MM.1S (cell line): ENCODE measurements at places on chromosomes 11 and 22.

DNA sequence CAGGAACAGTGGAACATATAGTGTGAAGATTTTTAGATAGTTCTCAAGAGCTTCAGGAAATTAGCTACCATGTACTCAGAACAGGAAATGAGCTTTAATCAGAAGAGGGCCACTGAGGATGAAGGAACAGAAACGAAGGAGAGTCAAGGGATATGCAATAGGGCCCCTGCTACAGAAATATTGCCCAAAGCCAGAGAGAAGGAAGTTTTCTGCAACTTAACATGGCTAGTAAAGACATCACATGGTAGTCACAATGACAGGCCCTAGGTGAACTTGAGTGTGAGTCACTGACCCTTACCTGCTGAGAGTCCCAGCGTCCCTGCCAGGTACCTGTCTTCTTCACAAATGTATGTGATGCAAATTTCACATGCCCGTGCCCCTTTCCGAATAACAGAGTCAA lies 25.2 kb upstream of the CARD16 start:
- DNase-seq = no peak

DNA sequence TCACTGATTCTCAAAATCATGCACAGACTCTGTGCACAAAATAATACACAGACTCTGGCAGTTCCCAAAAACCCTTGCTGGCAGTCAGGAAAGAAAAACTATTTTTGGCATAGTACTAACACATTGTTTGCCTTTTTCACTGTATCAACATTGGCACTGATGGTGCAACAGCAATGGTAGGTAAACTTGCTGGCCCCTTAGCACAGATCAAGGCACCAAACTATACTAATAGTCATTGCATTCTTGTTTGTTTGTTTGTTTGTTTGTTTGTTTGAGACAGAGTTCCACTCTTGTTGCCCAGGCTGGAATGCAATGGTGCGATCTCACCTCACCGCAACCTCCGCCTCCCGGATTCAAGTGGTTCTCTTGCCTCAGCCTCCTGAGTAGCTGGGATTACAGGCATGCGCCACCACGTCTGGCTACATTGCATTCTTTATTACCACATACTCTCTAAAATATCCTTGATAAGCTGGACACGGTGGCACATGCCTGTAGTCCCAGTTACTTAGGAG lies 81.0 kb upstream of the SLC6A5 start:
- no peak for DNase-seq

GRCh38 chr11:45323601-45324249 lies 37.6 kb upstream of the SYT13 start:
- DNase-seq = no peak

DNA sequence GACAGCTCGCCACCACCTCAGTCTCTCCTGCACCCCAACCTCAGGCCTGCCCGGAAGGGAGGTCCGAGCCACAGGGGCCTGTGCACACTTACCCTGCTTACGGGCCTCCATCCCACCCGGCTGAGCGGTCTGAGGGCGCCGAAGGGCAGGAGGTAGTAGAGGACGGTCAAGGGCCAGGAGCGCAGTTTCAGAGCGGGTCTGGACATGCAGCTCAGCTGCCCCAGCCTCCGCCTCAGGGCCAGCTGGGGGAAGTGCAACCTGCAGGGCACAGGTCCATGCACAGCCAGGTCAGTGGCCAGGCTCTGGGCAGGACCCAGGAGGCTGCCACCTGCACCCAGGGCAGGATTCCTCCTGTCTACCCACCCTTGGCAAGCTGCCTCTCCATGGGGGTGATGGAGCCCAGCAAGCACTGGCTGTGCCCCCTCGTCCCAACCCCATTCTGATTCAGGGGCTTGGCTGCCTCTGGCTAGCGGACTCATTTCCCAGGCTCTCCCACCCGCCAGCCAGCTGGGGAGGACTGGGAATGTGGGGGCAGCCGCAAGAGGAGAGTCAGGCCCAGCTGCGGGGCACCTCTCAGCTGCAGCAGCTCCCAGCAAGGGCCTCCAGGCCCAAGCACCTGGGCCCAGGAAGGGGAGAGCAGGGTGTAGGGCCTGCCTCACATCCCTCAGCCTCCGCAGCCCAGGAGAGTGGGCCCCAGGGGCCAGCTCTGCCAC lies 38.3 kb downstream of the PISD start:
- DNase-seq = no peak

DNA sequence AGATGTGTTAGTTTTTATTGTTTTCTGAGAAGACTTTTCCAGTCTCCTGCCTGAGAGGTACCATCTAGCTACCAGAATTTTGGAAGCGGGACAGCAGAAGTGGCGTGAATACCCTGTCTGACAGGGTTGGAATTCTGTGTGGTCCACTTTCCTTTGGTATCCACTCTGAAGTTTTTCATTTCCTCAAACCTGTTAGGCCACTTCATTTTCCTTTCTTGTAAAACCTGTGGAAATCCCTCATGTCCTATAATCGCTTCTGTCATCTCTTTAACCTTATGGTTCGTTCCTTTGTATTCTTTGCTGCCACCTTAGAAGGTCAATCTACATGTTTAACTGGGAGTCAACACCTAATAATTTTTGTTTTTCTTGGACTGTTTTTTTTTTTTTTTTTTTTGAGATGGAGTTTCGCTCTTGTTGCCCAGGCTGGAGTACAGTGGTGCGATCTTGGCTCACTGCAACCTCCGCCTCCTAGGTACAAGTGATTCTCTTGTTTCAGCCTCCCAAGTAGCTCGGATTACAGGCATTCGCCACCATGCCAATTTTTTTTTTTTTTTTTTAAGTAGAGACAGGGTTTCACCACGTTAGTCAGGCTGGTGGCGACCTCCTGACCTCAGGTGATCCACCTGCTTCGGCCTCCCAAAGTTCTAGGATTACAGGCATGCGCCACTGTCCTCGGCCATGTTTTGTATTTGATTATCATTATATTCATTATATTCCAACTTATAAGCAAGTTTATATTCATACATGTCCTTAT lies 7.1 kb downstream of the SFI1 start:
- DNase-seq = no peak

GRCh38 chr11:134658481-134659225 lies 246.6 kb upstream of the B3GAT1 start:
- no peak for DNase-seq

DNA sequence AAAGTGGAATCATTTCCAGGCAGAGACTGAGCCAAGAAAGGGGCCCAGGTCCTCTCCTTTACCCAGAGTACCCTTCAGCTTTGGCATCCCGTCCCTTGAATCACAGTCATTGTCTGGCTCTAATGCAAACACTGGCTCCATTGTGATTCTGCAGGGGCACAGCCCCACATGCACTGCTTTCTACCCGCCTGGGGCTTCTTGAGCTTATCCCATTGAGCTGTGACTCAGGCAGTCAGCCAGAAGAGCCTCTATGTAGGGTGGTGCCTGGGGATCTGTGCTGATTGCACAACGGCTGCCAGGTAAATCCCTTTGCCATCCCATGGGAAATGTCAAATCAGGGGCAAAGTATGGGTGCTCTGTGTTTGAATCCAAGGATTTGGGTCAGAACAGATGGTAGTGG lies 88.9 kb downstream of the RASSF10 start:
- no peak for DNase-seq

- no peak for DNase-seq
Measured at GRCh38 chr22:31750365-31751284, 693 bp upstream of the PRR14L start.

DNA sequence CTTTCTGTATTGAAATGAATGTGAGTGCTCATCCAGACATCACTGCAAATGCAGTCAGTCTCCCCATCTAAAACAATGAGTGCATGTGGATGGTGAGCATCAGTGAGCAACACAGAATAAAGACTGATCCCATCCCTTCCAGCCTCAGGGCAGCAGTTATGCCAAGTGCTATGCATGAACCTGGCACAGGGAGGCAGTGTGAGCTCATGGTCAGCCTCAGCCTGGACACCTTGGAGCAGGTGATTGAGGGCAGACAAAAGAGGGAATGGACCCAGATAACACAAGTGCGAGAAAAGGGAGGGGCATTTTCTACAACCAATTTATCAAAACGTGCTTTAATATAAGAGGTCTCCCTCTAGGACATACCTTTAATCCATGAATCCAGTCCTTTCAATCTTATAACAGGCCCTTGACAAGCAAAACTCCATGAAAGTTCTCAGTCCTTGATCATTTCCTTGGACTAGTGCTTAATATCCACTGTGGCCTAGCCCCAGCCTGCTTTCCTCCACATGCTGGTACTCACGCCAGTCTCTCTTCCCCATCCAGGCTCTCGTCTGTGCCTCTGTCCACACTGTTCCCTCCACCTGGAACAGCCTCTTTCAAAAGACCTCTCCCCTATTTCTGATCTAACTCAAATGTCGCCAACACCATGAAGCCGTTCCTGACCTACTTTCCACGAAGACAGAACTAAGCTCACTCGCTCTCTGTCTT lies 50.5 kb upstream of the LRRC55 start:
- DNase-seq = no peak

GRCh38 chr11:117376517-117376916 lies 48.9 kb downstream of the CEP164 start:
- no peak for DNase-seq

GRCh38 chr11:24084956-24085355 lies 411.9 kb upstream of the LUZP2 start:
- DNase-seq = no peak

DNA sequence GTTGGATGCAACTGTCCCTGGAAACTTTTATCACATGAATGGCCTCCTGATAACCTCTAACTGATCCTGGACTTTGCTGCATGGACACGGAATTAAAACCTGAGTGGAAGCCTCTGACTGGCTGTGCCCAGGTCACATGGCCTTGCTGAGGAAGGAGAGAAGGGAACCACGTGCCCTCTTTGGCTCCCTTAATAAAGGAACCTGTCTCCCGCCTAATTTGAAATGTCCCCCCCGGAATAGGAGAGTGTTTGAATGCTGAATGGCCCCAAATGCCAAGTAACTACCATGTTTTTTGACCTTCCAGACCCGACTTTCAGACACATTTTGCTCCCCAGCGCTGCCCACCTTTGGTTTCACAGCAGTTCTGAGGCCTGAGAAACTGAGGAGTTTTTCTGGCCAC lies 76.9 kb downstream of the ADAMTS15 start:
- no peak for DNase-seq
